ENCODE measurements at places on chromosomes 4 and X. TPM values are rescaled to one million over a fixed set of nuclear protein-coding genes. Genes with fewer than 3 reads are reported as not detected.

The KLHL4 gene
- 2.7 TPM for total RNA-seq

The CXCL9 gene
- total RNA-seq, result not detected

The SAGE1 gene
- total RNA-seq, result not detected

The H2BW2 gene
- total RNA-seq, result not detected

The CLNK gene
- total RNA-seq, result not detected

The FAM184B gene
- not detected for total RNA-seq

The HSFX4 gene
- total RNA-seq, result not detected

The DDX3X gene
- 114 TPM for total RNA-seq

The ADAM29 gene
- total RNA-seq, result not detected

The MAGEA11 gene
- total RNA-seq, result not detected

The TNMD gene
- total RNA-seq, result 0.10 TPM

The ARHGEF6 gene
- total RNA-seq, result 4.2 TPM

The TMEM47 gene
- total RNA-seq, result 33.0 TPM

The RAB33A gene
- total RNA-seq, result 0.15 TPM

The GAB3 gene
- total RNA-seq, result 2.9 TPM

The NR0B1 gene
- total RNA-seq, result 1.1 TPM

The NXF2B gene
- not detected for total RNA-seq

The MAGEA8 gene
- total RNA-seq, result not detected

The TCEAL5 gene
- not detected for total RNA-seq

All from cardiac ventricle fibroblast (primary cell).